Natural killer cell treated with Interleukin-12 subunit alpha and Interleukin-12 subunit beta and Interleukin-15 and Interleukin-18, amount 100 ng/mL, for 72 hours (primary cell): ENCODE measurements at places on chromosomes 1 and 21. TPM values are rescaled to one million over a fixed set of nuclear protein-coding genes. Genes with fewer than 3 reads are reported as not detected.

DNA sequence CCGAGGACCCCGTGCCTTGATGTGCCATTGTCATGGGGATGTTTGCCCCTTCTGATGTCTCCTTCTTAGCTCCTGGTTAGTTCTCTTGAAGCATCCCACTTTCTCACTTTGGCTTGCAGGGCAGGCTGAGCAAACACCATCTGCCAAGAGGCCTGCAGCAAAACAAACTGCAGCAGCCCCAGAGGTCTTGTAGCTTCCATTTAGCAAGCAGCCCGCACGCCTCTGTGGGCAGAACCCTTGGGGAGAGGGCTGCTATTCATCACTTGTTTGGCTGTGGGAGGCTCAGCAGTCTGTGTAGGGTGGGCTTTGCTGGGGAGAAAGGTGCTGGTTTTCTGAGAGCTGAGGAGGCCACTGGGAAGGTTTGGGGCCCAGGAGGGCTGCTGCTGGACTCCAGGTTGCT is 56.7 kb downstream of the KCNC4 start:
- H3K4me1 ChIP-seq: peaks cover 6% of the 10 kb centered on the region
- H3K4me3 ChIP-seq: no peak overlapping the region

DNA sequence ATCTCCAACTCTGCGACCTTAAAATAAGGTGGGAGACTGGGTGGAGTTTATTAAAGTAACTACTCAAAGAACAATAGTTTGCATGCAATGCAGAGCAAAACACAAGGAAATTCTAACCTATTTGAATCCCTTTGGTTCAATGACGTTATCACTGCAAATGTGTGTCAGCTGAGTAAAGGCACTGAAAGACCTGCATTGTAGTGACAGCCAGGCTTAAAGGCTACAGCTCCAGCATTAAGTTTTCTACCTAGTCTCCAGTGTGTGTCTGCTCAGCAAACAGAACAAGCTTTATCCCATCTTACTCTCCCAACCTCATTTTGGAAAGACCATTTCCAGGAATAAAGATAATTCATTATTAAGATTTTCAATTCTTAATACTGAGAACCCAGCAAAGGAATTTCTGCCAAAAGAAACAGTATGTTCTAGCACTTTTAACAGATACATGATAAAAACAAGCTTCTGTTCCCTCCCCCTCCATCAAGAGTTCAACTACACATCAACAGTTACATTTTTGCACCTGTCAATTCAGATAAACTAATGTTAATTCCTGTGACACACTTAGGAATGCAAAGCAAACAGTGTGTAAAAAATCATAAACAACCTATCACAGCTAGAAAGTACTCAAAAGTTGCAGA is 14.2 kb downstream of the PTP4A2 start:
- peaks cover 27% of the 10 kb centered on the region for H3K36me3 ChIP-seq
- peak overlapping the region; percentile 91 for H3K27ac ChIP-seq
- no peaks in the 10 kb centered on the region for H3K27me3 ChIP-seq
- peak overlapping the region; percentile 100 for H3K4me3 ChIP-seq
- H3K4me1 ChIP-seq: peaks cover 63% of the 10 kb centered on the region

DNA sequence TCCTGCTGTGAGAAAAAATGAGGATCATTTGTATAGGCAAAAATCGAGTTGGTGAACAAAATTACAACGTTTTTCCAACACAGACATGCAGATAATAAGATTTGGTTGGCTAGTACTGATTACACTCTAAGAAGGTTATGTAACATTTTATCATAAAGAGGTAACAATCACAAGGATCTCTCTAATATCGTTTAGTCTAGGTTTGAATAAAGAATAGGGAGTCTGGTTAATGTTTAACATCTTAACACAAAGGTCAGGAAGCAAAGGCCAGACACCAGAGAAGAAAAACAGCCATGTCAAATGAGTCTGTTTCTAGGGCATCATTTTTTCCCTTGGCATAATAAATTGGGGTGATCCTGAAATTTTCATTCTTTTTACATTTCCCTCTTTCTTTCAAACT is 207.4 kb upstream of the CHRM3 start:
- no peak overlapping the region for H3K27ac ChIP-seq
- no peaks in the 10 kb centered on the region for H3K36me3 ChIP-seq
- H3K27me3 ChIP-seq: no peaks in the 10 kb centered on the region
- H3K4me1 ChIP-seq: no peaks in the 10 kb centered on the region
- H3K4me3 ChIP-seq: no peak overlapping the region

Gene SAMSN1
- 383 TPM for total RNA-seq

DNA sequence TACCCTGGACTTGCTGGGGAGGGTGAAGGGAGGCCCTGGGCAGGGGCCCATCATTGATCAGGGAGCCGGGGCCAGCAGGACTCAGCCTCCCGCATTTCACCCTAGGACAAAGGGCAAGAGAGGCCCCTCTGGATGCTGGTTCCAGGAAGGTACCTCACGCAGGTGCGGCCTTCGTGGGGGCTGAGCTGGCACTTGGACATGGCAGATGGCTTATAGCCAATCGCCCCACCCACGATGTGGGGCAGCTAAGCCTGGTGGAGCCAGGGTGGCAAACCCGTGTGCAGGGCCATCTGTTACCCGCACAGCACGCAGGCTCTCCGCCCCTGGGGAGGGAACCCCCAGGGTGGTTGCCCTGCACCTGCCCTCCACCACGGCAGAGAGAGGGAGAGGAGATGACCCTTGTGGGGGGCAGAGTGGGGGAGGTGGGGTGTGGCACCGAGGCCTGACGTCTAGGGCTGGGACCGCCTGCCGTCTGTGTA is 2.5 kb downstream of the TFF3 start:
- no peaks in the 10 kb centered on the region for H3K36me3 ChIP-seq
- peak; percentile 38 for DNase-seq
- H3K27me3 ChIP-seq: peaks cover 7% of the 10 kb centered on the region
- H3K4me1 ChIP-seq: no peaks in the 10 kb centered on the region
- no peak overlapping the region for H3K4me3 ChIP-seq

DNA sequence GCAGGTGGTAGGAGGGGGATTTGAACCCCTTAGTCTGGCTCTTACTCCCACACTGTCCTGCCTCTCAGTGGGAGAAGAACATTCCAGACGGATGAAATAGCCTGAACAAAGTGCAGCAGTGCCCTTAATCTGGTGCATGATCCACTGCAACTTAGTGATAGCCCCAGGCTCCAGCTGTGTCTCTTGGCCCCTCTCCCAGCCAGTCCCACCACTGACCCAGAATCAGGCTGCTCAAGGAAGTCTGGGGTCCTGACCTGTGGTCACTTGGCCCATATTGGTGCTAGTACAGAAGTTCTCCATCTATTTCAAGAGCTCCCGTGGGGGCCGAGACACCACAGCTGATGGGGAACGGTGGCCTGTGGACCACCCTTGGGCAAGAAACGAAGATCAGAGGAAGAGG is 255.0 kb downstream of the KAZN start:
- no peaks in the 10 kb centered on the region for H3K36me3 ChIP-seq
- H3K27ac ChIP-seq: no peak overlapping the region
- no peak overlapping the region for H3K4me3 ChIP-seq
- no peaks in the 10 kb centered on the region for H3K4me1 ChIP-seq

DNA sequence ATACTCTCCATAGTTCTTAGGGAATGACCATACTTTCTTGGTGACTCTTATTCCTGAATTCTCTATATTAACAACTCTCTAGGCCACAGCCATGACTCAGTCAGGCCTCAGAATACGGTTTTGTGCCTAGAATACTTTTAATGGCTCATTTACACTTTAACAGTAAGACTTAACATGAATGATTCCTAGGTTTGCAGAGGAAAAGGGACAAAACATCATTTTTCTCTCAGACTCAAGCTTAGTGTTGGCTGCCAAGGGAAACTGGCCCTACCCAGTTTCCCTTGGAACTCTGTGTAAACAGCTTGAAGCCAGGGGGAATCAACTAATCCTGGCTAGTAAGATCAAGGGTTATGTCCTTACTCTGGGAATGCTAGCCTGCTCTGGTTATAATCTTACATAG is 164.9 kb upstream of the PKN2 start:
- H3K4me1 ChIP-seq: no peaks in the 10 kb centered on the region
- no peak overlapping the region for H3K27ac ChIP-seq
- H3K4me3 ChIP-seq: no peak overlapping the region

DNA sequence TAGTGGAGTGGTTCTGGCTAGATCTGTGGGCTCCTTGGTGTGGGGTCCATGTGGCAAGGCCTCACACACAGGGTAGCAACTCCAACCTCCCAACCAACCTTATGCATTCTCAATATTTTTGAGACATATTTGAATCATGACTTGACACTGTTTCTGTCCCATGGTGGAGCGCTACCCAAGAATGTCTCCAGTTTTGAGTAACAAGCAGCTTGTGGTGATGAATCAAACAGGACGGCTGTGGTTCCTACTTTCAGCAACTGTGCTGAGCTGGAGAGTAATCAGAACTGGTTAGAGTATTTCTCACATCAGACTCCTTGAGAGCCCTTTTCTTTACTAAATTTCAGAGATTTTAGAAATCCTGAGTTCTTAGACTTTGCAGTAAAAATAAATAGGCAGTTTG is 3.1 kb downstream of the LCE3D start:
- H3K27me3 ChIP-seq: peaks cover 25% of the 10 kb centered on the region
- no peak overlapping the region for H3K4me3 ChIP-seq
- no peaks in the 10 kb centered on the region for H3K36me3 ChIP-seq
- H3K27ac ChIP-seq: no peak overlapping the region
- DNase-seq: no peak

DNA sequence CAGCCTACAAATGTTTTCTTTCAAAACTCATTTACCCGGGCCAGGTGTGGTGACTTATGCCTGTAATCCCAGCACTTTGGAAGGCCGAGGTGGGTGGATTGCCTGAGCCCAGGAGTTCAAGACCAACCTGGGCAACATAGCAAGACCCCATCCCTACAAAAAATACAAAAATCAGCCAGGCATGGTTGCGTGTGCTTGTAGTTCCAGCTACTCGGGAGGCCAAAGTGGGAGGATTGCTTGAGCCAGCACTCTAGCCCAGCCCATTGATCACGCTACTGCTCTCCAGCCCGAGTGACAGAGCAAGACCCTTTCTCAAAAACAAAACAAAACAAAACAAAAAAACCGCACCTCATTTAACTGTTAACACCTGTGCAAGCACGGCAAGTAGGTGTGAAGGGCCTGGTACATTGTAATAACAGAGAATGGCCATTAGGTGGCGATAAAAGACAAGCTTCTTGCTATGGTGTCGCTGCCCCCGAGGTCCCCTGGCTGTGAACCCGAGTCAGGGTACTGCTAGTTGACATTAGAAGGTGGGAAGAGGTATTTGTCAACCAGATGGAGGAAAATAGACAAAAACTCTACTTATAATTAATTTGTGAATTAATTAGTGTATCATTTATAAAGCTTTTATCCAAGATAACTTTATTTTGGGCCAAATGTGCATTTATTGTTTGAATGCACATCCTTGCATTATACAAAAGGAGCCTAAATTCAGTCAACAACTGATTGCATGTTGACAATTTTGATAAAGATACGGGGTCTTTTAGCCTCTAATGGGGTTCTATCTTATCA is 66.5 kb downstream of the SH3BGR start:
- peaks cover 11% of the 10 kb centered on the region for H3K27me3 ChIP-seq
- H3K4me1 ChIP-seq: peaks cover 4% of the 10 kb centered on the region
- no peaks in the 10 kb centered on the region for H3K36me3 ChIP-seq
- no peak overlapping the region for H3K27ac ChIP-seq
- no peak for DNase-seq

GRCh38 chr1:14610761-14611160 is 12.3 kb downstream of the KAZN start:
- no peaks in the 10 kb centered on the region for H3K36me3 ChIP-seq
- H3K27me3 ChIP-seq: peaks cover 13% of the 10 kb centered on the region
- DNase-seq: no peak
- H3K4me3 ChIP-seq: no peak overlapping the region
- H3K27ac ChIP-seq: no peak overlapping the region
- no peaks in the 10 kb centered on the region for H3K4me1 ChIP-seq

DNA sequence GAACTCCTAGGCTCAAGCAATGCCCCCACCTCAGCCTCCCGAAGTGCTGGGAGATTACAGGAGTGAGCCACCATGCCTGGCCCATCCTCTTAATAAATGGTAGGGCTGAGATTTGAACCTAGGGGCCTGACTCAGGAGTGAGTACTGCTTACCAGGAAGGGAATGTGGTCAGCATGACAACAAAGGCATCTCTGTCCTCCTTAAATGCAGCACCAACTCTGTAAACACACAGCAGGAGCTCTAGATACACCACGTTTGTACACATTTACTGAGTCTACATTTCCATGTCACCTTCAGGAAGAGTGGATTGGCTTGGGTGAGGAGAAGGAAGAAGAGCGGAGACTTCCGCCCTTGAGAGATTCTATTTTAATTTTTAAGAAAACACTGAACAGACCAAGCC is 38.5 kb downstream of the HIVEP3 start:
- no peaks in the 10 kb centered on the region for H3K36me3 ChIP-seq
- no peaks in the 10 kb centered on the region for H3K27me3 ChIP-seq
- no peak for DNase-seq
- no peak overlapping the region for H3K4me3 ChIP-seq
- H3K27ac ChIP-seq: no peak overlapping the region

DNA sequence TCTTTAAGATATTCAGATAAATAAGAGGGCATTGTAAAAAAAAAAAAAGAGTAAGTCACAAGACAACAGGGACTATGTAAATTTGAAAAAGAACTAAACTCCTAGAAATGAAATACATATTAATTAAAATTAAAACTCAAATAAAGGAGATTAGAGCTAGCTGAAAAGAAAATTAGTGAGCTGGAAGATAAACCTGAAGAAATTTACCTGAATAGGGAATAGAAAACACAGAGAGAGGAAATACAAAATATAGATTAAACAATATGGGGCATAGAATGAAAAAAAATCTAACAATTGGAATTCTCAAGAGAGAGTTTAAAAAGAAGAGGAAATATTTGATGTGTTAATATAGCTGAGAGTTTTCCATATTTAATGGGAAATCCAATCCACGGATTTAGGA is 35.6 kb upstream of the TADA1 start:
- H3K4me1 ChIP-seq: peaks cover 3% of the 10 kb centered on the region
- no peak overlapping the region for H3K4me3 ChIP-seq
- H3K27ac ChIP-seq: no peak overlapping the region
- DNase-seq: no peak
- no peaks in the 10 kb centered on the region for H3K36me3 ChIP-seq
- peaks cover 3% of the 10 kb centered on the region for H3K27me3 ChIP-seq

- no peak for DNase-seq
- H3K27me3 ChIP-seq: no peaks in the 10 kb centered on the region
- no peaks in the 10 kb centered on the region for H3K36me3 ChIP-seq
Measured at GRCh38 chr21:46423546-46424038, 35.1 kb upstream of the DIP2A start.

Gene TENT5C
- total RNA-seq: 86.2 TPM

GRCh38 chr1:61853583-61853982 is 111.3 kb downstream of the PATJ start:
- H3K27ac ChIP-seq: no peak overlapping the region
- H3K4me3 ChIP-seq: no peak overlapping the region
- no peaks in the 10 kb centered on the region for H3K27me3 ChIP-seq
- no peaks in the 10 kb centered on the region for H3K4me1 ChIP-seq
- no peak for DNase-seq

DNA sequence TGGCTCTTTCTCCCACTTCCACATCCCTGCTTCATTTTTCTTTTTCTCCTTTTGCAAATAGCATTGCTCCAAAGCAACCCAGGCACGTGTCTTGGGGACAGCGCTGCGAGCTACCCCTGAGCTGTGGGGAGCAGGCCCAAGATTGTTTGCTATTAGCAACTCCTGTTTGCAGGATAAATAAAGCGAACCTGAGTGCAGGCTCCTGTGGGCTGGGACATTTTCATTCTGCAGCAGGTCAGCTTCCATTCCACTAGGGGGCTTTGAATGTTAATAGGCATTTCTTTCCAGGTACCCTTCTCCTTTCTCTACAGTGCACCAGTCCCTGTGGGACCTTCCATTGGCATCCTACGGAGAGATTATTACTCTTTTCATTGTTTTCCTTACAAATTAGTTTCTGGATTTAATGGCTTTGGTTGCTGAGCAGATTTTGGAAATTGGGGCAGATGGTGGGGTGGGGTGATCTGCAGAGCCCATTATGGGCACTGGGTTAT is 54.0 kb downstream of the OLFML3 start:
- H3K36me3 ChIP-seq: no peaks in the 10 kb centered on the region
- DNase-seq: no peak
- no peak overlapping the region for H3K4me3 ChIP-seq
- H3K27ac ChIP-seq: no peak overlapping the region
- no peaks in the 10 kb centered on the region for H3K4me1 ChIP-seq
